Thymus (tissue), 14 donors: ENCODE measurements at places on chromosomes 2 and 18.

GRCh38 chr2:238875471-238876231 lies 27.8 kb downstream of the TWIST2 start:
- H3K36me3 ChIP-seq = no peaks in the 10 kb centered on the region
- no peaks in the 10 kb centered on the region for H3K4me1 ChIP-seq

DNA sequence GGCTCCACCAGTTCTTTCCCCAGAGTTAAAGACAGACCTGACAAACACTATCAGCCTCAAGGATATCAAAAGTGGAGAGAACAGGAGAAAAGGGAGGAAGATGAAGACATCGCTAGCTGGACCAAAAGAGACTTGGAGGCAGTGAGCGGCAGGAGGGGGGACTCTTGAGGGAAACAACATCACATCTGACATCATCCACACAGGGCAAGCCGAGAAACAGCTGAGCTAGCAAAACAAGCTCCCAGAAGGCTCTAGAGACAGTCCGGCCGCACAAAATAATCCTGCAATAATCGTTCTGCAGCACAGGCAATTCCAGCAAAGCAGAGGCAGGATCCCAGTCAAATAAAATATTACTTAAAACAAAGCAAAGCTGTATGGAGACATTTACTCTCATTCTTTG lies 239.8 kb downstream of the EN1 start:
- H3K4me1 ChIP-seq = no peaks in the 10 kb centered on the region
- no peak for DNase-seq
- H3K36me3 ChIP-seq = no peaks in the 10 kb centered on the region
- H3K27me3 ChIP-seq = no peaks in the 10 kb centered on the region
- H3K27ac ChIP-seq = no peak overlapping the region

DNA sequence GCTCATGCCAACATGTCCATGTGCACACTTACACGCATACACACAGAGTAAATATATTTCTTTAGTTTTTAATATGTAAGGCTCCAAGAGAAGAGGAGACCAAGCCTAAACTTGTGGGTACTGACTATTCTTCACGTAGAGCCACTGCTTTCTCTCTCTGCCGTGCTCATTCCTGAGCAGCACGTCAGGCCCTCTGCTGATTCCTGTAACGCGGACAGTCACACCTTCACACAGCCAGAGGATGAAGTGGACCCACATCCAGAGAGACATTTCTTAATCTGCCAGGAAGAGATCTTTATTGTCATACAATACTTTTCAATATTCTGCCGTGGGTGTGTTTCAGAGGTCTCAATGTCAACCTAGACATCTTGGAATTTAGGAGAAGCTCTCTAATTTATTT lies 560.7 kb downstream of the STK39 start:
- H3K27me3 ChIP-seq = no peaks in the 10 kb centered on the region
- no peaks in the 10 kb centered on the region for H3K36me3 ChIP-seq
- H3K4me1 ChIP-seq = no peaks in the 10 kb centered on the region
- no peak overlapping the region for H3K27ac ChIP-seq
- no peak for DNase-seq

- no peak overlapping the region for H3K27ac ChIP-seq
- peaks cover 7% of the 10 kb centered on the region for H3K4me1 ChIP-seq
- H3K36me3 ChIP-seq = no peaks in the 10 kb centered on the region
Observed at GRCh38 chr2:109428281-109428680, 185.5 kb downstream of the SEPTIN10 start.

- no peak for DNase-seq
- H3K27ac ChIP-seq = no peak overlapping the region
- H3K27me3 ChIP-seq = no peaks in the 10 kb centered on the region
- H3K36me3 ChIP-seq = peaks cover 4% of the 10 kb centered on the region
- H3K4me3 ChIP-seq = no peak overlapping the region
Observed at GRCh38 chr2:172562298-172562697, 6.4 kb downstream of the PDK1 start.

GRCh38 chr2:237431372-237431771 lies 17.4 kb upstream of the COL6A3 start:
- DNase-seq = no peak
- H3K36me3 ChIP-seq = no peaks in the 10 kb centered on the region
- no peaks in the 10 kb centered on the region for H3K27me3 ChIP-seq
- H3K4me3 ChIP-seq = no peak overlapping the region
- H3K4me1 ChIP-seq = peaks cover 82% of the 10 kb centered on the region
